ENCODE measurements at places on chromosomes 6 and 20.
A peak's percentile ranks its signal among the peaks of the same experiment; 100 is the strongest.

DNA sequence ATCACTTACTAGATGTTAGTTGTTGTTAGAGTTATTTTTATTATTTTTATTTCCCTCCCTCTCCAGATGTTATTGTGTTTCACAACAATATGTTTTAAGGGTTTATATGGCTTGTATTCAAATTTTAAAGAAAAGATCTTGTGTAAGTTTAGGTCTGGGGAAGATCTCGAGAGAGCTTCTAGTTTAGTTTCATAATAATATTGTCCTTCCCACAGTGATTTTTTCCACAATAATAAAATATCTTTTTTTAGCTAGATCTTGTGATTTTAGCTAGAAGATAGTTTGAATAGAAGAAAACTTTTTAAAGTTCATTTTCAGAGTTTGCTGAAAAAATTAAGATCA is 55.0 kb downstream of the ADGRG6 start:
- no peak for DNase-seq

GRCh38 chr6:123610779-123611178 is 26.0 kb downstream of the TRDN start:
- DNase-seq = no peak

DNA sequence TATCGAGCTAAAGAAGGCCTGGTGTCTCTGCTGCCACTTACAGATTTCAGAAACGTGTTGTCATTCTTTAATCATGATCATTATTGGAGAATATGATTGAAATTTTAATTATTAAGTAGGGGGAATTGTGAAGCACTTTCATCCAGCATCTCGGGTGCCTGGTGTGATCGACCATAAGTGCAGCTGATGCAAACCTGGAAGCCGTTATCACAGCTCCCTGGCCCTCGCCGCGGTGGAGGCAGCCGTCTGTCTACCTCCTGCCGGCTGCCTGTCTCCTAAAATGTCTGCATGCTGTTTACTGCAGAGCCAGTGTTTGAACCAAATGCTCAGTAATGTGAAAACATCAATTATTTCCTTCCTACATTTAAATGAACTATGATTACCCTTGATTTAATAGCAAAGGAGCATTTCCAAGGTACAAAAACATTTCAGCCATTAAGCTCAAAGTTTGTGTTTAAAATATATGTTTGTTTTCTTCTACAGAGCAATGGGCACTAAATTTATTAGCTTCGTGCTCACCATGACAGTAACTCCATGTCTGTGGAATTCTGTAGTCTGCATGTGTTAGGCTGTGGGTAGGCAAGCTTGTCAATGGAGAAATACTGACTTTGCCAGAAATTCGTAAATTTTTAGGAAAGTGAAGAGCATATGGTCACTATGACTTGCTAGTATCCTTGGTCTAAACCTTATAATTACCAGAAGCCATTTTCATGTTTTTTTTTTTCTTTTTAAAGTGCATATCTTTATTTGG is 184.5 kb upstream of the AGPAT4 start:
- no peak for DNase-seq

DNA sequence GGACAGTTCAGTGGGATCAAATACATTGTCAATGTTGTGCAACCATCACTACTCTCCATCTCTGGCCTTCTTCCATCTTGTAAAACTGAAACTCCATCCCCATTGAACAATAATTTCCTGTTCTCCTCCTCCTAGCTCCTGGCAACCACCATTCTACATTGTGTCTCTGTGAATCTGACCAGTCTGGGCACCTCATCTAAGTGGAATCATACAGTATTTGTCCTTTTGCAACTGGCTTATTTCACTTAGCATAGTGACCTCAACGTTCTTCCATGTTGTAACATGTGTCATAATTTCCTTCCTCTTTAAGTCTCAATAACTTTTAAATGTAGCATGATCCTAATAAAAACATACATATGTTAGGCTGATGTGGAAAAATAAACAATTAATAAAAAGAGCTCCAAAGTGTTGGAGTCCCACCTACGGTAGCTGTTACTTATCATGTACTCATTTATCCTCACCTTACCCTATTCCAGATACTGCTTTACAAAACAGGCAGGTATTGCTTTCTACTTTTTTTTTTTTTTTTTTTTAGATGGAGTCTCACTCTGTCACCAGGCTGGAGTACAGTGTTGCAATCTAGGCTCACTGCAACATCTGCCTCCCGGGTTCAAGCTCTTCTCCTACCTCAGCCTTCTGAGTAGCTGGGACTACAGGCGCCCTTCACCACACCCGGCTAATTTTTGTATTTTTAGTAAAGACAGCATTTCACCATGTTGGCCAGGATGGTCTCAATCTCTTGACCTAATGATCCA is 91.9 kb downstream of the TNFAIP3 start:
- no peak for DNase-seq

DNA sequence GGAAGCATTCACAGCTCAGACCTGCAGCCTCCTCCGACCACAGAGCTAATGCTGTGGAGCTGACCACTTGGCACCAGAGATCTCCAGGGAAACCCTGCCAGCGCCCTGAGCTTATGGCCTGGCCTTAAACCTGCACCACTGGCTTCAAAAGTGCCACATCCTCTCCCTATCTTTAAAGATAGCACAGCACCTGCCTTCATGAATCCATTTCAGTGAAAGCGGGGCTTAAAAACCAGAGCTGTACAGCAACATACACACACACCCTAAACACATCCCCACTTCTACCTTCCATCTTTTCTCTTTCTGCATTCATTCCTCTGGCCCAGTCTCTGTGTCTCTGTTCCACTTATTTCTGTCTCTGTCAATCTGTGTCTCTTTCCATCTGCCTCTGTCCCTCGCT is 59.8 kb upstream of the CCDC167 start:
- no peak for DNase-seq

DNA sequence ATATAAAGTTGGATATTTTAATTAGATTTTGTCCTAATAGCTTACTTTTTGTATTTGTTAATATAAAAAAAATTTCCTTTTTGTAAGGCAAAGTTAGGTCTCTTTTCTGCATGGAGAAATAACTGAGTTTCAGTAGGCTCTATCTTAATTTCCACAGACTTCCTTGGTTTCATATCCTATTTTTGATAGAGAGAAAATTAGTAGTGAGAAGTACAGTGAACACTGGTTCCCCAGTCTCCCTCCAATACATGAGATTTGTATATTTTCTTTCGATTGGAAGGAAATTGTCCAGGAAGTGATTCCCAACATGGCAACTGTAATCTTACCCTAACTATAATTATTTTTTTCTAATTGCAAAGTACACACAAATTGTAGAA is 26.4 kb downstream of the TRIM27 start:
- no peak for DNase-seq

GRCh38 chr20:49843770-49844380 is 31.2 kb downstream of the SLC9A8 start:
- no peak for DNase-seq

- no peak for DNase-seq
Observed at GRCh38 chr6:162670345-162670744, 57.2 kb downstream of the PRKN start.

DNA sequence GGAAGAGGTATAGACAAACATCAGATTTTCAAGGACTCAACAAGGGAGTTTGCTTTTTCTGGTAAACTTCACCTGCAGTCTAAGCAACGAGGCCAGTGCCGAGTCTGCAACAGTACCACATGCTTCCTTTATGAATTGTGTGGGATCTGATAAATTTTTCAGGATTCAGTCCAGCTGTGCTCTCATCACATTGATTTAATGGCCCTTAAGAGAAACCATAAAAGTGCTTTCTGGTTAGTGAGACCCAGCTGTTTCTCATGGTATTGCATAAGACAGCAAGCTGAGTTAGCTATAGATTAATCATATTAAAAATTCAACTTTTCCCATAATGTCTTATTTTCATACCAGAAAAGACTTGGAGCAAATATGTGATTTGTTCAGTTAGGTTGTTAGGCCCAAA is 291.4 kb downstream of the CENPW start:
- DNase-seq = no peak

- no peak for DNase-seq
Observed at GRCh38 chr6:154343473-154344308, 12.9 kb downstream of the IPCEF1 start.

GRCh38 chr6:89952686-89953085 is 58.4 kb downstream of the GJA10 start:
- peak; percentile 76 for DNase-seq

- DNase-seq = no peak
Observed at GRCh38 chr20:38599410-38599882, 2.2 kb upstream of the ARHGAP40 start.

DNA sequence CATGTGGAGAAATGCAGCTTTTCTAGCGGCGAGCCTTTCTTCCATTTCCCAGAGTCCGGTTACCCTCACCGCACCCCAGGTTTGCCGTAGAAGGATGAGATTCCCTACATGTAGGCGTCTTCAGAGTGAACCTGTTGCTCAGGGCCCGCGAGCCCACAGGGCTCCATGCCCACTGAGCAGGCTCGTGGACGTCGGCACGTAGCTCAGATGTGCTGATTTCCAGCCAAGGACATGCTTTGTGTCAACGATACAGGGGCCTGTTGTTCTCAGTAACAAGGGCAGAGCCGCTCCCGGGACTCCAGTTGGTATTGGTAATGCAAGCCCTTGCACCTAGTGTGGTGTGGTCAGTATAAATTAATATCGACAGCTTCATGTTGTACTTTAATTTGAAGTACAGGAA is 159.6 kb downstream of the MTHFD1L start:
- no peak for DNase-seq

DNA sequence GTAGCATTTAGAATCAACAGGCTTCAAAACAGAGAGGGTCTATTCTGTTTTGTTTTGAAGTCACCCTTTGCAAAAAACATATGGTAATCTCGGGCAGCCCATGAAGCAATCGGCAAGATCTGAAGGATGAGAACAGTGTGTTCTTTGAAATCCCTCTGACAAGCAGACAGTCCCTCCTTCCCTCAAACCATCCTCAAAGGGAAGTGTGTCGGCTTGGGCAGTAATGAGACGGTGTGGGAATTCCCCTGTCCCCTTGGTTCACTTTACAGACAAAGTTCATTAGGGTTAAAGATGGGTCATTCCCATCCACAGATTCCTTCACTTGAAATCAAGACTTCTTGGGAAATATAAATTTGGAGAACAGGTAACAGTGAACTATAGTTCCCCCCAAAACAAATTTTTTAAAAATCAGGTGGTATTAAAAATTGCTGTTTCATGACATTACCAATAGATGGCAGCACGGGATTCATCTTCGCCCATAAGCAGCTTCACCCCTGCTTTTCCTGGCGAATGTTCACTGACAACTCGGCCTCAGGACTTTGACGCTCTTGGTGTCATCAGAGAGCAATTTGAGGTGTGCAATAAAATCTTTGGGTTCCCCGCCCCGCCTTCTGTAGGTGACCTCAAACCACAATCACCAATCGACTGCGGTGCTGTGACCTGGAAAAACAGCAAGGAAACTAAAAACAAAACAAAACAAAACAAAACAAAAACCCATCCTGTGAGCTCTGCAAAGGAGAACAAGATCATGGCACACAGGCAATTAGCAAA is 159.3 kb upstream of the TNFAIP3 start:
- peak; percentile 95 for DNase-seq

DNA sequence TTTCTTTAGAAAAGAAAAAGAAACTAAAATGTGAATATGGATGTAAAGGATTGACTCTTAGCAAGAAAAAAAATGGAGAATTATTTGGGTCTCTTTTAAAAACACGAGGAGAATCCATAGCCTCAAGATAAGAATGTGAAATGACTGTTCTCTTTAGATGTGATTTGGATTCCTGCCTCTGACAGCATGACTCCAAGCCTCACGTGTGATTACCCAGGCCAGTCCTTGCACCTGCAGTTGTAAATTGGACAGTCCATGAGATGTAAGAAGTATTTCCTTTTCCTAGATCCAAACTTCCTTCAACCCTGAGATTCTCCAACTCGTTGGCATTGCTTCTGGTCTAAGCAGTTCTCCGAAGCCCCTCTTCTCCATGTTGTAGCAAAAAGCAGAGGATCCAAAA is 31.9 kb downstream of the SLC2A12 start:
- DNase-seq = no peak

DNA sequence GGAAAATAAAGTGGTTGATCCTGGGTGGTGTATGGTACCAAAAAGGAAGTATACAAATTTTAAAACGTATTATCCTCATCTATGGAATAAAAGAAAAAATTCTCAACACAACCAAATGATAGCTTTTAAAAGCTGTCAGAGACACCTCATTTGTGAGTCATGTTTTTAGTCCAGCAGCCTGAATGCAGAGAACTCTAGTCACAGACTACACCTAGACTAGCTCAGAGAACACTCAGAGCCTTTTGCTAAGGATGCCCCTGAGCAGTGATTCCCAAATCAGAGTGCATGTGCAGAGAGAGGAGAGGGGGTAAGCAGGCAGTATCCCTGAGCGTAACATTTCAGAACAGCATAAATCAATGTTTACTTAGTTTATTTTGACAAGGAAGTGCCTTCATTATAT is 809.3 kb downstream of the HACE1 start:
- no peak for DNase-seq

DNA sequence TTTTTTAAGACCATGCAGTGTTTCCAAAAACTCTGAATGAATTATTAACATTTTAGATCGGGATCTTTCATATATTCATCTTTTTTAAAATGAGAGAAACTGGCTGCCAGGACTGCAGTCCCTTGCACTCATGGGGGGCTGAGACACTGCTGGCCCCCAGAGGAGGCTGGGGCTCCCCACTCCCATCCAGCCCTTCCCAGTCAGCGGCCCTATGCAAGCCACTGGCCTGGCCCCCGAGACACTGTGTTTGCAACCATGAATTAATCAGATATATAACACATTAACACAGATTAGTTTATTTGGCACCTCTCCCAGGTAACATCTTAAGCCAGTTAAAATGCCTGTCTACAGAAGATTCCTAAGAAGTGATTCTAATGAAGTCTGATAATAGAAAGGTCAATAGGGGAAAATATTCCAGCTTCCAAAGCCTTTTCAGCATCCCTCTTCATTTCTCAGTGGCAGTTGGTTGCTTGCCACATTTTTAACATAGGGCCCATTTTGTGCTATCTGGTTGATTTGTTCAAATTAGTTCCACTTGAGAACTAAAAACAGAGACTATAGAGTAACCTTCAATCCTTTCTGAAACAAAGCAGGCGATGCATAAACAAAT is 184.4 kb upstream of the FBXL4 start:
- DNase-seq = no peak

DNA sequence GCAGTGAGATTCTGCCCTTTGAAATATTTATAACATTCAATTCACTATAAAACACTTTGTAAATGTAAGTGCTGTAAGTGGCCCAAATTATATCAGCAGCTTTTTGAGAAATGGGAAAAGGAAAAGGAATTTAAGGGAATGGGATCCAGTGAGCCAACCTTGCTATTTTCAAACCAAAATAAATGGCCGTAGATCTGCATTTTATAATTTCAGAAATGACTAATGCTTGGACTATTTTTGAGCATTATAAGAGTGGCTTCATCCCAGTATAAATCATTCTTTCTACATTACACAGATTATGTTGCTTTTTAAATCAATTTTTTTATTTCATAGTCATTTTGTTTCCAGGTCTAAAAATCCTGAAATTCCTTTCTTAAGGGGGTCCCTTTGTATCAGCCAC is 49.2 kb downstream of the ANKRD6 start:
- DNase-seq = no peak
